WTC11 (cell line): ENCODE measurements at places on chromosomes 5 and 9.

GRCh38 chr9:441126-441525 is 226.5 kb downstream of the DOCK8 start:
- H3K4me1 ChIP-seq = peaks cover 20% of the 10 kb centered on the region
- peaks cover 22% of the 10 kb centered on the region for H3K36me3 ChIP-seq
- no peaks in the 10 kb centered on the region; the same call in 1 of the 2 replicates for H3K27me3 ChIP-seq
- no peak overlapping the region for H3K4me3 ChIP-seq
- no peak overlapping the region for H3K27ac ChIP-seq

DNA sequence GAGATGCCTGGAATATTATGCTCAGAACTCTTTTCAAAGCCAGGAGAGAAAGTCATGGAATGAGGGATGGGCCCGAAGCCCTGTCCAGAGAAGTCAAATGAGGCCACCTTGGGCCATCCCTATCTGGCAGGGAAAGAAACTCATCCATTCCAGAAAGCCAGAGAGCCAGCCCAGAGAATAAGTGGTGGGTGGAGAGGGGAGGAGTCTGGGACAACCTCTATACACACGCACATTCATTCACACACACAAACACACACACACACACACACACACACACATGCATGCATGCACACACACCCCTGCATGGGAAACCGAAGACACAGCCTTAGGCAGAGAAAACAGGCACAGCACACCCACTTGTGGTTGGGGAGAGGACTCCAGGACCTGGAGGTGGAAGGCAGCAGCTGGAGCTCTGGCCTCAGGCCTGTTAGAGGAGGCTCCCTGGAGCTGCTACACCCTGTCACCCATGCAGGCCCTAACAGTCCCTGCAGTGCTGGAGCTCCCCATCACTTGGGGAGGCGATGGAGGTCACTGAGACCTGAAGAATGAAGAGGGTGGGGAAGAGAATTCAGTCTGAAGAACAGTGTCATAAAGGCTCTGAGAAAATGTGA is 38.0 kb downstream of the TGFBI start:
- no peaks in the 10 kb centered on the region for H3K36me3 ChIP-seq
- peaks cover 5% of the 10 kb centered on the region for H3K4me1 ChIP-seq
- no peak overlapping the region for H3K4me3 ChIP-seq
- no peak for DNase-seq

DNA sequence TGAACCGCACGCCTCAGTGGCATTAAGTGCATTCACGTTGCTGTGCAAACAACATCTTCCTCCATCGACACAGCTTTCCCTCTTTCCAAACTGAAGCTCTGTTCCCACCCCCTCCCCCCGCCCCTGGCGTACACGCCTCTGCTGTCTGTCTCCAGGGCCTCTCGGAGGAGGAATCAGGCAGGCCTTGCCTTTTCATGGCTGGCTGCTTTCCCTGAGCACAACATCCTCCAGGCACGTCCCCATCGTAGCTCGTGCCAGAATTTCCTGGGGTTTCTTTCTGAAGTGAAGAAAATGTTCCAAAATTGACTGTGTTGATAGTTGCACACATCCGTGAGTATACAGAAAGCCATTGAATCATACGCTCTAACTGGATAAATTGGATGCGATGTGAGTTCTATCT is 22.3 kb upstream of the TMEM250 start:
- no peak overlapping the region for H3K4me3 ChIP-seq
- peak; percentile 7 for DNase-seq
- H3K4me1 ChIP-seq = peaks cover 12% of the 10 kb centered on the region
- no peak overlapping the region for H3K27ac ChIP-seq
- H3K27me3 ChIP-seq = no peaks in the 10 kb centered on the region
- H3K36me3 ChIP-seq = no peaks in the 10 kb centered on the region

DNA sequence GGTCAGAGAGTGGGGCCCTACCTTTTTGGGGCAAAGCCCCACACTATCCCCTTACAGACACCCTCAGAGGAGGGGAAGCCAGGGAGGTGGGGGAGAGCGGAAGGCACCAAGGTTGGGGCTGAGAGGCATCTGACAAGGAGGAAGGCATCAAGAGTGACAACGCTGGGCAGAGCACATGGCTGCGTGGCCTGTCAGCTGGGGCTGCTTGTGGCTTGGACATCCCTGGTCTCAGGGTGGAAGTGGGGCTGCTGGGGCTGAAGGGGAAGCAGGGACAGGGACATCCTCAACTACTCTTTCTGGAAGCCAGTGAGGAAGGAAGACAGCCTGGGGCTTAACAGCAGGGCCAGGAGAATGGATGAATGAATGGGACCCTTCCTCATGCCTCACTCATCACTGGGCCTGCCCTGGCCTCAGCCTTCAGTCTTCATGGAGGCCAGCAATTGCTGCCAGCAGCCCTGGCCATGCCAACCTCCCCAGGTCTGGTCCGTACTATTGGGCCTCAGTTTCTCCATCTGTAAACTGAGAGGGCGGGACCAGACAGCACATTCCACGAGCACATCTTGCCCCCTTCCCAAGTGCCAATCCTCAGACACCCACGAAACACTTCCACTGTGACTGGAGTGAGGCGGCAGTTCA is 993 bp upstream of the RALGDS start:
- peaks cover 58% of the 10 kb centered on the region for H3K27me3 ChIP-seq
- peaks cover 12% of the 10 kb centered on the region for H3K4me1 ChIP-seq
- H3K4me3 ChIP-seq = peak overlapping the region; percentile 53
- no peak overlapping the region for H3K27ac ChIP-seq

DNA sequence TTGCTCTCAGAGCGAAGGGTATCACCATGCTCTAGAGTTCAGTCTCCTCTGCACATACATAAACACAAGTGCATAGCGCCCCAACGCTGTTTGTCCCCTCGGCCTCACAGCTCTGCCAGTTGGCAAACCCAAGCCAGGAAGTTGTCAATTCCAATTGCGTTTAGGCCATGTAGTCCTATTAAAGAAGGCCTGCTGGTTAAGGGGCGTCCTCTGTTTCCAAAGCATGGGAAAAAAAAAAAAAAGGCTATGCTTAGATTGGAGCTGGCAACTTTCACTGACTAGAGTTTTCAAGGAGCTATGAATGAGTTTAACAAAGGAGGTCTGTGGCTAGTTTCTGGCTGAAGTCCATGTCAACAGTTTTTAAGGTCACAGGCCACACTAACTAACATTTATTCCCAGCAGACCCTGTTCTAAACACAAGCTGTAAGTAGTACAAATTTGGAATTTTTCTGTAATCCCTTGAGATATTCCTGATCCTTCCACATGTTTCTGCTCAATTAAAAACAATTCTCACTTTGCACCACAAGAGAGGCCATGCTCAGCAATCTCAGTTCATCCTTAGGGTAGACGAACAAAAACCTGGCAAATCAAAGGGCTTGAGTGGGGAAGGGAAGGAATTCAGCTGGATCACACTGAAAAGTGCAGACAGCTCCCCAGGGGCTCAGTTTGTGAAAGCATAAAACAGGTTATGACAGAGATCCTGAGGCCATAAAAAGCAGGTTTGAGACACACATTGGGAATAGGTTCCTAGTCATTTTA is 187.7 kb downstream of the DENND1A start:
- H3K27me3 ChIP-seq = no peaks in the 10 kb centered on the region
- no peaks in the 10 kb centered on the region for H3K36me3 ChIP-seq
- DNase-seq = no peak
- H3K27ac ChIP-seq = no peak overlapping the region
- no peak overlapping the region for H3K4me3 ChIP-seq

GRCh38 chr9:14348123-14348372 is 34.1 kb upstream of the NFIB start:
- DNase-seq = no peak
- peaks cover 51% of the 10 kb centered on the region for H3K4me1 ChIP-seq
- no peak overlapping the region for H3K4me3 ChIP-seq

DNA sequence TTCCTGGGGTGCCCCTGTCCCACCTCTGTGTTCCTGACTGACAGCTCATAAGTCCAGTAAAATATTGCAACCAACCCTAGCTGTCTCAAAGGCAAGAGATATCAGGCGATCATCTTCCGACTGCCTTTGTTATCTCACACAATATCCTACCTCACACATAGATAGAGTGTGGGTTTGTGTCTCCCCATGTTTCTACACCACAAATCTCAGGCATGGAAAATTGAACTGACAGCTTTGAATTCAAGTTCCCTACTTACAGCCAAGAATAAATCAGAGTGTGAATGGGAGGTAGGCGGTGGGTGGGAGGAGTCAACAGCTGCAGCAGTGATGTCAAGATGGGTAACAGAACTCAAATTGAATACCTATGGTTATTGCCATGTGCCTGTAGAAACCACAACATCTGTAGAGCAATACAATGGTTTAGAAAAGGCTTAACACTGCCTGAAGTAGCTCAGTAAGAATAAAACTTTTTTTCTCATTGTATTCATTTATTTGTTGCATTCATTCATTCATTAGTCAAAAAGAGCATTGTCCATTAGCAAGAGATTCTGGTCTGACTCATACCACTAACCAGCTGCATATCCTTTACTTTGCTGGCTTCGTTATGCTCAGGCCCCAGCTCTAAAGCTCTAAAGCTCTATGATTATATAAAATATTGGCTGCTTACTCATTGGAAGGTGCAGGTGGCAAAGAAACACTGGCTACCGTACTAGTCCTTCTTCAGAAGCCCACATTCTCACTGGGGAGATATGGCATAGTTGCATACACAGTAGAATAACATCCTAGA is 108.2 kb upstream of the DMAC1 start:
- no peaks in the 10 kb centered on the region for H3K27me3 ChIP-seq
- H3K4me1 ChIP-seq = peaks cover 7% of the 10 kb centered on the region
- H3K36me3 ChIP-seq = no peaks in the 10 kb centered on the region
- no peak for DNase-seq
- no peak overlapping the region for H3K27ac ChIP-seq
- no peak overlapping the region for H3K4me3 ChIP-seq

- H3K36me3 ChIP-seq = no peaks in the 10 kb centered on the region
- H3K27me3 ChIP-seq = no peaks in the 10 kb centered on the region
- H3K4me1 ChIP-seq = no peaks in the 10 kb centered on the region
- no peak overlapping the region for H3K27ac ChIP-seq
Measured at GRCh38 chr5:117999939-118000549, 988.3 kb downstream of the DTWD2 start.

- no peaks in the 10 kb centered on the region for H3K36me3 ChIP-seq
- no peak overlapping the region for H3K27ac ChIP-seq
- H3K27me3 ChIP-seq = peaks cover 20% of the 10 kb centered on the region
- no peak overlapping the region for H3K4me3 ChIP-seq
- DNase-seq = no peak
- 0 out of 2 replicates have a peak, but pooled peaks cover 4% of the 10 kb centered on the region for H3K4me1 ChIP-seq
Measured at GRCh38 chr9:37790096-37790495, 5.2 kb upstream of the EXOSC3 start.

- no peaks in the 10 kb centered on the region for H3K27me3 ChIP-seq
- H3K4me1 ChIP-seq = no peaks in the 10 kb centered on the region
- DNase-seq = no peak
Measured at GRCh38 chr9:84759804-84760203, 90.3 kb downstream of the NTRK2 start.

GRCh38 chr9:126532951-126533925 is 80.5 kb upstream of the LMX1B start:
- peaks cover 9% of the 10 kb centered on the region for H3K27me3 ChIP-seq
- no peak for DNase-seq
- no peak overlapping the region for H3K4me3 ChIP-seq
- H3K36me3 ChIP-seq = no peaks in the 10 kb centered on the region

DNA sequence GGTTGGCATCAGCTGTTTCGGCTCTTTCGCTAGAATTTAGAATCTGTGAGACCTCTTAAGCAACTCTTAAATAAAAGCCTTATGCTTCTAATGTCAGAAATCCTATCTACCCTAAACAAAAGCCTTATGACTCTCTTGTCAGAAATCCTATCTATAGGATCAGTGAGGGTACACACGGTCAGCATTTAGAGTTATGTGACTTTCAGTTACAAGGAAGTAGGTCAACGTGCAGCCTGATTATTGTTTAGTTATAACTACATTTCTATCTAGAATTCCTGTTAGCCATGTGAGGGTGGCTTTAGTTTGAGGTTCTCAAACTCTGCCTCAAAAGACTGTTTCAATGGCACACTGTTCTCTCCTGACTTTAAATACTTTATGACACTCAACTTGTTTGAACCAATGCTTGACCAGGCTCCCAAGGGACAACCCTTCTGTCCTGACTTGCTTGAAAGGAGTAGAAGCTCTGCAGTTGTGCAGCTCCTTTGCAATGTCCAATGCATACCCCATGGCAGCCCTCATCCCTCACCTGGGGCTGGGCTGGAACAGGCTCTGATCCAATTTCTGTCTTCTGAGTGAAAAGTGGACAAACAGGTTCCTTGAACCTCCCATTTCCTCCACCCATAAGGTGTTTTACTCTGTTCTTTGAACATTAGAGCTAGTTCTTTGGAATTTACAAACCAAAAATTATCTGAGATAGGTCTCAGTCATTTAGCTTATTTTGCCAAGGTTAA is 251.6 kb upstream of the PIK3R1 start:
- peaks cover 3% of the 10 kb centered on the region; the same call in 1 of the 2 replicates for H3K36me3 ChIP-seq
- no peak for DNase-seq
- no peak overlapping the region for H3K27ac ChIP-seq
- no peaks in the 10 kb centered on the region for H3K27me3 ChIP-seq
- H3K4me1 ChIP-seq = peaks cover 38% of the 10 kb centered on the region

DNA sequence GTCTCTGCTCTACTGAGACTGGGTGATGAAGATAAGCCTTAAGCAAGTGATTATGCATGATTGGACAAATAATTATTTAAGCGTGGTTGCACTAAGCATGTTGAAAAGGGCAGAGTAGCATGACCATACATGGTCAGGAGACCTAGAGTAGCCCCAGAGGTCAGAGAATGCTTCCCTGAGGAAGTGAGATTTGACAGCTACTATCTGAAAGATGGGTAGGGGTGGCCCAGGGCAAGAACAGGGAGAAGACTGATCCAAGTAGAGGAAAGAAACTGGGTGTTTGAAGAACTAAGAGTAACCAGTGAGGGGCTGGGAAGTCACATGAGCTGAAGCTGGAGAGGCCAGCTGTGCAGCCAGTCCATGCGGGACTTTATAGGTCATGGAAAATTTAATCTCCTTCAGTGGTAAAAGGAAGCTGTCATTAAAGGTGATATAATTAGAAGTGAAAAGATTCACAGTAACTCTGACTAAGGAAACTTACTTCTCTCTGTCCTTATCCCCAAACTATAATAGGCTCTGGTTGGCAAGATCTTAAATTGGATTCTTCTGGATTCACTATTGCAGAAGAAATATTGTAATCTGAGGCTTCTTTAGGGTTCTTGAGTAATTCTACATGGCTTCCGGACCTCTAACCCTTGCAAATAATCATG is 35.2 kb downstream of the YIPF5 start:
- H3K27ac ChIP-seq = no peak overlapping the region
- no peaks in the 10 kb centered on the region; the same call in 1 of the 2 replicates for H3K27me3 ChIP-seq
- H3K4me3 ChIP-seq = no peak overlapping the region
- DNase-seq = no peak
- no peaks in the 10 kb centered on the region; the same call in 1 of the 2 replicates for H3K4me1 ChIP-seq
